ENCODE measurements at places on chromosomes 1 and 21. TPM values are rescaled to one million over a fixed set of nuclear protein-coding genes. Genes with fewer than 3 reads are reported as not detected.
A peak's percentile ranks its signal among the peaks of the same experiment; 100 is the strongest.

Gene OR2G6
- total RNA-seq, result not detected

- ATAC-seq, result no peak
Observed at GRCh38 chr1:235250430-235250829, 77.5 kb downstream of the ARID4B start.

DNA sequence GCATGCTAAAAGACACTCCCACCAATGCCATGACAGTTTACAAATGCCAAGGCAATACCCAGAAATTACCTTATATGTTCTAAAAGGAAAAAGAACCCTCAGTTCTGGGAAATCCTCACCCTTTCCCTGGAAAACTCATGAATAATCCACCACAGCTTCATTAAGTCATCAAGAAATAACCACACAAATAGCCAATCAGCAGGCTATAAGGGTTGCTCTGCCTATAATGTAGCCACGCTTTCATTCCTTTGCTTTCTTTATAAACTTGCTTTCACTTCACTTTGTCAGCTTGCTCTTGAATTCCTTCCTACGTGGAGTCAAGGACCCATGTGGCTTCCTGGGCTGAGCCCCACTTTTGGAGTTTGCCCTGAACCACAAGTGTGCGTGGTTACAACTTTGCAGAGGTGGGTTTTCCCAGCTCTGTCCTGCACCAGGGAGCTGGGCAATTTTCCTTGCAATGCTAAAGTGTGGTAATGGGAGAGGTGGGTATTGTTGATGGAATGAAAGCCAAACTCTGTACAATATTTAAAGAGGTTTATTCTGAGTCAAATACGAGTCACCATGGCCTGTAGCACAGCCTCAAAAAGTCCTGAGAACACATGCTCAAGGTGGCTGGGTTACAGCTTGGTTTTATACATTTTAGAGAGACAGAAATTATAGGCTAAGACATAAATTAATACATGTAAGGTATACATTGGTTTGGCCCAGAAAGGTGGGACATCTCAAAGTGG lies 42.2 kb upstream of the COG2 start:
- ATAC-seq, result no peak

DNA sequence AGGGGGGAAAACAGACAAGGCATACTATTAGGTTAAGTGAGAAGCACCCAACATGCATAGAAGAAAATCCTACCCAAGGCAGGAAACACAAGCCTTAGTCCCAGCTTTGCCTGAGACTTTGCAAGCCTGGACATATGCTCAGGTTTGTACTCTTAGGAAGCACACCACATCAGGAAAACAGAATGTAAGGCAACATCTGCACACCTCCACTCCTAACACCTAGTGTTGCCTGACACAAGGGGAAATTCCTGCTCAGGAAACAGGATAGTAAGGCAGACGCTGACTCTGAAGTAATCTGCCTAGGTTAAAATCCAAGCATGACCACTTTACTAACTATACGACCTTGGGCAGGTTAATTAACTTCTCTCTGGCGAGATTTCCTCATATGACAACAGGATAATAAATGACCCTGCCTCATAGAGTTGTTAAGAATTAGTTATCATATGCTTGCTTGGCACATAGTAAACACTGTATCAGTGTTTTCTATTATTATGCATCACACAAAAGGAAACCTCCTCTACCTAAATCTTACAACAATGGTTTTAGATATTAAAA lies 119.8 kb downstream of the ZZZ3 start:
- ATAC-seq, result no peak

- no peak for ATAC-seq
Observed at GRCh38 chr21:25756190-25756932, 21.6 kb downstream of the GABPA start.

GRCh38 chr1:18233176-18233864 lies 125.7 kb downstream of the IGSF21 start:
- ATAC-seq, result no peak

DNA sequence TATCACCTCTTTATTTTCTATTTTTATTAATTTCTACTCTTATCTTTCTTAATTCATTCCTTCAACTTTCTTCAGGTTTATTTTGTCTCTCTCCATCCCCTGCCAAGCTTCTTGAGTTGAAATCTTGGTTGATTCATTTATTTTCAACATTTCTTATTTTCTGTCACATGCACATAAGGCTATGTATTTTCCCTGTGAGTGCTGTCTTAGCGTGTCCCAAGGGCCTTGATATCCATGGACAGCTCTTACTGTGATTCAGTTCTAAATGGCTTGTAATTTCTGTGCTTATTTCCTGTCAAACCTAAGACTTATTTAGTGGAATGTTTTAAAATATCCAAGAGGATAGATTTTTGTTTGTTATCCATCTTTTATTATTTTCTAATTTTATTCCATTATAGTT lies 36.8 kb upstream of the SCAF4 start:
- ATAC-seq, result no peak

DNA sequence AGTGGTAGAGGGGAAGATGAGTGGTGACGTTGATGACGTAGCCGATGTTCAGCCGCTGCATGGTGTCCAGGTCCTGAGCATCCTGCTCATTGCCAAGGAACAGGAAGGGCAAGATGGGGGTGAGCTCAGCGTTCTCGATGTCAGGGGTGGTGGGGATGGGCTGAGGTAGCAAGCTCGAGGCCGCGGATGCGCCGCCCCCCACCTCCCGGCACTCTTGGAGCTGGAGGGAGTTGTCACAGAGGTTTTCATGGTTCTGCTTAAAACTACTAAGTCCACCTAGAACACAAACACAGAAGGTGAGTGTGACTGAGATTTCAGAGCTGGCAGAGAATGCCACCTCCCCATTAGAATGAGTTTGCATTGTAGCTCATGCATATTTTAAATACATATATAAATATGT lies 35.7 kb downstream of the DUSP10 start:
- ATAC-seq, result no peak

- no peak for ATAC-seq
Observed at GRCh38 chr1:36909946-36910725, 124.2 kb downstream of the GRIK3 start.

GRCh38 chr1:114130846-114131525 lies 22.7 kb downstream of the SYT6 start:
- ATAC-seq, result no peak

DNA sequence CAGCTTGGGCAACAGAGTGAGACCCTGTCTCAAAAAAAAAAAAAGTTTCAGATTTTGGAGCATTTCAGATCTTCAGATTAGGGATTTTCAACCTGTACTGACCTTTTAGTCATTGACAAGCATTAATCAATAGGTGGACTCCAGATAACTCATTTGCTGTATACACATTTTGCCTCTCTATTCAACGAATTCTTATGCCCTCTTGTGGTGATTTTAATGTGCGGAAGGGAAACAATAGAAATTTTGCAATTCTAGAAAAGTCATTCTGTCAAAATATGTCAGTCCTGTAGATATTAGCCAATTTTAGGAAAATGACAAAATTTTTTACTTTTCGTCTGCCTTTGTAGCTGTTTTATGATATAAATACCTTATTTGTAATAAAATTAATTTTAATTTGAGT lies 11.6 kb upstream of the OR2G2 start:
- ATAC-seq, result no peak

GRCh38 chr1:7644086-7644485 lies 127.0 kb upstream of the VAMP3 start:
- no peak for ATAC-seq

Gene TNFRSF9
- 0.16 TPM for total RNA-seq

GRCh38 chr21:35530766-35531165 lies 481.7 kb upstream of the RUNX1 start:
- no peak for ATAC-seq

- ATAC-seq, result no peak
Observed at GRCh38 chr21:33116676-33117075, 46.7 kb downstream of the OLIG1 start.

Gene TEX50
- total RNA-seq, result not detected

Gene TRNP1
- total RNA-seq, result 75.0 TPM

Gene RGS1
- 1.7 TPM for total RNA-seq

Gene FMN2
- total RNA-seq, result not detected

DNA sequence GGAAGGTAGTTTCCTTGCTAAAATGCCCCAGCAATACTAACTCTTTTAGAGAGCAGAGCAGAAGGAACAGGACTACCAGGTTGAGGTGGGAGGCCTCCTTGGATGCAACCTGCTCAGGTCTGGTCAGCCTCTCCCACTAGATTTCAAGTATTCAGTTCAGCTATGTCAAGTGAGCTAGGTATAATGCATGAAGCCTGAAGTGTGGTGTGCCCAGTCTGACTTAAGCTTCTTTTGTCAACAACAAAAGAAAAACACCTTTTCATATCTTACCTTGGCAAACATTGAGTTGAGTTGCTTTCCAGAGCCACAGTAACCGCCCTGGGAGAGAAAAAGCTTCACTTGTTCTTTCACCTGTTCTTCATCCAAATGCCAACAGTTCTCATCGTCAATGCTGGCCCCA lies 47.8 kb downstream of the UROD start:
- no peak for ATAC-seq

- ATAC-seq, result no peak
Observed at GRCh38 chr1:201594575-201595245, 55.8 kb downstream of the NAV1 start.

Gene GTF2B
- 15.4 TPM for total RNA-seq

Gene LCE1F
- not detected for total RNA-seq

- ATAC-seq, result no peak
Observed at GRCh38 chr1:226029093-226029496, 30.0 kb upstream of the SDE2 start.

Gene ATP6V1G3
- not detected for total RNA-seq

Gene F3
- 18.4 TPM for total RNA-seq

GRCh38 chr1:188489336-188490112 lies 1660.8 kb downstream of the PLA2G4A start:
- no peak for ATAC-seq

Gene REN
- not detected for total RNA-seq

DNA sequence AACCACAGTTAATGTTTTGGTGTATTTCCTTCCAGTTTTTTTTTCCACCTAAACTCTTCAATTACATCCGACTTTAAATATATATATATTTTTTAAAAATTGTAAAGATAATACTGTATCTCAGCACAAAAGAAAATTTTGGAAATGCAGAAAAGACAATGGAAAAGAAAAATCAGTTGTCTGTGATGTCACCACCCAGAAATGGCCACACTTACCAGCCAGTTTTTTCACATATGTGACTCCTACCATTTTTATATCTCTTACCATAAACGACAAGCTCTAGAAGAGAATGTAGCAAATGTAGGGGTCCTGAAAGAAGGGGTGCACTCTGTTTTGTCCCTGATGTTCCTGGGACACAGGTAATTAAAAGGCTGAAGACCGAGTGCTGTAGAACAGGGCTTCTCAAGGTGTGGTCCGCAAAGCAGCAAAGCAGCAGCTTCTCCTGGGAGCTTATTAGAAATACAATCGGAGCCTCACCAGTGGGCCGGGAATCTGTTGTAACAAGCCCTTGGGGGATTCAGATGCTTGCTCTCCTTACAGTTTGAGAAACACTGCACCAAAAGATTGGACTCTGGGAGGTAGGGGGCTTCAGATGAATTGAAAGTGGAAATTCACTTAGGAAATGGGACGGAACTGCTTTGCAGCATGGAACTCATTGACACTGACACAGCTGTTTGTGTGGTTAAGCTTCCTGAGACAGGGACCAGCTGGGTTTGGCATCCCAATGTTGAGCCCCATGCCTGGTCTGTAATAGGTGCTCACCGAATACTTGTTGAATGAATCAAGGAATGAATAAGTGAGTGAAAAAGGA lies 44.1 kb downstream of the ALPL start:
- ATAC-seq, result no peak

DNA sequence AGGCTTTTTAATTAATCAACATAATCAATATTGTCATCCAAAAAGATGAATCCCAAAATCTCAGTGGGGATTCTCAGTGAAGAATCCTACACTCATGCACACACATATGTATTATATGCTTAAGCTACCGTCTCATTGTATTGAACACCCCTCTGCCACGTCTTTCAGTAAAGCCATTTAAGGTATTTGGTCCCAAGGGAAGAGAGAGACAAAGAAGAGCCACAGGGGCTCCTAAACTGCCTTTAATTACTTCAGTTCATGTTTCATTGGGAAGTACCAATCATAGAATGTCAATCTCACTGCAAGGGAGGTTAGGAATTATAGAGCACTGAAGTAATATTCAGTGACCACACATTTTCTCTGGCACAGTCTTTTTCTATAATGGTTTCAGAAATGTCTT lies 388.6 kb upstream of the NEGR1 start:
- ATAC-seq, result no peak

GRCh38 chr1:44208226-44208625 lies 5.0 kb upstream of the DMAP1 start:
- ATAC-seq, result no peak

Gene ZSCAN20
- total RNA-seq, result 2.4 TPM

GRCh38 chr1:7570311-7570710 lies 200.8 kb upstream of the VAMP3 start:
- peak; percentile 57 for ATAC-seq

Gene OLFML3
- total RNA-seq, result 1.6 TPM

GRCh38 chr21:42151948-42152220 lies 67.1 kb upstream of the ABCG1 start:
- no peak for ATAC-seq
